GM13976 (cell line): ENCODE measurements at places on chromosomes 4 and X.

DNA sequence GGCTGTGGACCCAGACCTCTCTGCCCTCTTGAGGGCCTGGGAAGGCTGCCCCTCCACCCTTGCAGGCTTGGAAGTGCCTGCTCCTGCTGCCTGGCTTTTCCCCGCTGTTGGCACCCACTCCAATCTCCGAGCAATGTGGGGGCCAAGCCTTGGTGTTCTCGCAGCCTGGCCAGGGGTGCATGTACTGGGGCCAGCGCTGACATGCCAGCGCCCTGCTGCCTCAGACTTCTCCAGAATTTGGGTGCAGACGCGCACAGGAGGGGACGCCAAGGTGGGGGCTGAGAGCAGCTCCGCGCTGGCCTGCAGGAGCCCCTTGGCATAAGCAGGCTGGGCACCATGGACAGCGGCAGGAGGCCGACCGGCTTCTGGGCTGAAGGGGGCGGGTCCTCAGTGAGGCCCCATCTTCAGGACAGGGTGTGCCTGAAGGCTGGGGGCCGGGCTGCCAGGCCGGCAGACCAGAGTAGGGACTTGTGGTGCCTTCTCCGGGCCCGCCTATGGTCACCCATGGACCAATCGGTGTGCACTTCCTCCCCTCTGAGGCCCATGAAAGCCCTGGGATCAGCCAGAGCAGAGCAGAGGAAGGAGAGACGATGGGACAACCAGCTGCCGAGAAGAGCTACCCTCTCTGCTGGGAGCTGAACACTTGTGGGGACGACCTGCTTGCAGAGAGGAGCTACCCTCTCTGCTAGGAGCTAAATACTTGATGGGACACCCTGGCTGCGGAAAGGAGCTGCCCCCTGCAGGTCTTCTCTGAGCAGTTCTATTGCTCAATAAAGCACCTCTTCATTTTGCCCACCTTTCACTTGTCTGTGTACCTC, 118.3 kb downstream of the DNAAF6 start:
- peak; percentile 17 for DNase-seq

GRCh38 chrX:132153166-132153565, 25.3 kb upstream of the FRMD7 start:
- DNase-seq, result no peak

GRCh38 chr4:136241221-136241986, 1290.9 kb downstream of the PCDH18 start:
- DNase-seq, result no peak

- peak; percentile 8 for DNase-seq
Observed at GRCh38 chrX:13257223-13258051, 62.4 kb downstream of the ATXN3L start.

- no peak for DNase-seq
Observed at GRCh38 chrX:55486736-55487135, 2.9 kb downstream of the USP51 start.
